Fibroblast of skin of scalp (primary cell): ENCODE measurements at places on chromosomes 5 and 9.
A peak's percentile ranks its signal among the peaks of the same experiment; 100 is the strongest.

DNA sequence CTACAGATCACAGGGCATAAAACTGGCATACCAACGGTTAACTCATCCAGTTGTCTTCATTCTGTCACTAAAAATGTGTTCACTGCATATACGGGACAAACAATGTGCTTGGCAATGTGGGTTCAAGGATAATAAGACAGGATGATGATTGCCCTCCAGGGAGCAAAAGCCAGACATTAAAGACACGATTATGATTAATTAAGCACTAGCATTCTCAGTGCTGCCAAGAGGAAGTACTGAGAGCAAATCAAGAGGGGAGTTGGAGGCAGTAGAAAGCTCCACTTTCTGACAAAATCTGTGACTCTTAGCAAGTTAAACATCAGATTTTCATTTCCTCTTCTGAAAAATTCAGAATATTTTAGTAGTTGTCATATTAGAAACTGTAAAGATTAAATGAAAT, 9.0 kb upstream of the IFNA8 start:
- no peak for DNase-seq

DNA sequence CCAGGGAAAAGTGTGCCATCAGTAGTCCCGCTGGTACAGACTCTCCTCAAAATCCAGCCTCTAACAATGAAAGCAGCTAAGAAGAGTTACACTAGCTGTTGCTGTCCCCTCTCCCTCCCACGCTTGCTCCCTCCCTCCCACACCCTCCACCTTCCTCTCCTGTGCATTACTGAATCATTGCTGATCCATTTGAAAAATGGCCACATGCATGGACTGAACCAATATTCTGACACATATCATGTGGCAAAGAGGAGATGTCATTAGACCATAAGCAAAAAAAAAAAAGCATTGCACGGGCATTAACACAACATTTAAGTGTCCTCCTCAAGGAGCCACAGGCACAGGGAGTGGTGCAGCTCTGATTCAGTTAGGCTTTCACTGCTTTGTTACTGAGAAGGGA, 37.9 kb downstream of the LHFPL2 start:
- DNase-seq = peak; percentile 68

- DNase-seq = no peak
Measured at GRCh38 chr5:137706841-137707240, 29.0 kb downstream of the KLHL3 start.

DNA sequence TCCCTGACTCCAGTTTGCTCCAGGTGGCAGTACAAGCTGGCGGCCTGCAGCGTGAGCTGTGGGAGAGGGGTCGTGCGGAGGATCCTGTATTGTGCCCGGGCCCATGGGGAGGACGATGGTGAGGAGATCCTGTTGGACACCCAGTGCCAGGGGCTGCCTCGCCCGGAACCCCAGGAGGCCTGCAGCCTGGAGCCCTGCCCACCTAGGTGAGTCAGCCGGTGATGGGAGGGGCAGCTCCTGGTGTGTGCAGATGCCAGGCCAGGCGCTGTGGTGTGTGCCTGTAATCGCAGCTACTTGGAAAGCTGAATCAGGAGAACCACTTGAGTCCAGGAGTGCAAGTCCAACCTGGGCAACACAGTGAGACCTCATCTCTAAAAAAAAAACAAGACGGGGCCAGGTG, 10.0 kb upstream of the CACFD1 start:
- DNase-seq = no peak

- DNase-seq = no peak
Measured at GRCh38 chr5:175478008-175478383, 364 bp upstream of the SFXN1 start.

DNA sequence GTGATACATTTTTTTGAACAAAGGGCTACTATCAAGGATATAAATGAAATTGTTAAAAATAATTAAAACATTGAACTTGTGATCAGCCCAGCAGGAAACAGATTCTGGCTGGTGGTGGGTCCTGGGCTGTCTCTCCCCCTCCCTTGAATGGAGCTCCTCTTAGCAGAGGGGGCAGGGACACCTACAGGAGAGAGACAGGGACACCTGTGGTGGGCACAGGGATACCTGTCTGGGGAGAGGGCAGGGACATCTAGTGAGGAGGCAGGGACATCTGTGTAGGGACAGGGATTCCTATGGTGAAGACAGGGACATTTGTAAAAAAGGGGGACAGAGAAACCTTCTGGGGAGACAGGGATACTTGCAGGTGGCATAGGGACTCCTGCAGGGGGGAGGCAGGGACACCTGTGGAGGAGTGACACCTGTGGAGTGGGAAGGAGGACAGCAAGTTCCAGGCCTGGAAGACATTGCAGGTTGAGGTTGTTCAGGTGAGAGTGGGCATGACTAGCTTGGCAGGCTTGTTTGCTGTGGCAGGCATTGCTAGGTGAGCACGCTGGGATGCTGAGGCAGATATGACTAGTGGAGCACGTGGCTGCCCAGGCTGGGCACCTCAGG, 264.2 kb downstream of the IRX2 start:
- no peak for DNase-seq

GRCh38 chr5:71891406-71891805, 172.3 kb downstream of the CARTPT start:
- DNase-seq = no peak
